ENCODE measurements at places on chromosomes 2 and 18. TPM values are rescaled to one million over a fixed set of nuclear protein-coding genes. Genes with fewer than 3 reads are reported as not detected.

DNA sequence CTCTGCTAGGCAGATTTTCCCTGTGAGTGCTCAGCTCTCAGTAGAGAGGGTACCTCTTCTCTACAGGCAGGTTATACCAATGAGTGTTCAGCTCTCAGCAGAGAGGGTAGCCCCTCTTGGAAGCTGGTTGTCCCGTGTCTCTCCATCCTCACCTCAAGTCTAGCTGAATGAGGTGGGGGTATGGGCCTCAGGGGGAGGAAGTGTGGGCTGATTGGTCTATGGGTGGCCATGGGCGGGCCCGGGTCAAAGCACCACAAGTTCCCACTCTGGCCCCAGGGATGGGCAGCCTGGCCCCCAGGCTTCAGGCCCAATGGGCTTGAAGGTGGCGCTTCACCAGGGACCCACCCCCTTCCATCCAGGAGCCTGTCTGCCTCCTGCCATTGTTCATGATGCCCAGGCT is 17.0 kb upstream of the MBD2 start:
- H3K36me3 ChIP-seq, result no peaks in the 10 kb centered on the region
- no peaks in the 10 kb centered on the region for H3K27me3 ChIP-seq

DNA sequence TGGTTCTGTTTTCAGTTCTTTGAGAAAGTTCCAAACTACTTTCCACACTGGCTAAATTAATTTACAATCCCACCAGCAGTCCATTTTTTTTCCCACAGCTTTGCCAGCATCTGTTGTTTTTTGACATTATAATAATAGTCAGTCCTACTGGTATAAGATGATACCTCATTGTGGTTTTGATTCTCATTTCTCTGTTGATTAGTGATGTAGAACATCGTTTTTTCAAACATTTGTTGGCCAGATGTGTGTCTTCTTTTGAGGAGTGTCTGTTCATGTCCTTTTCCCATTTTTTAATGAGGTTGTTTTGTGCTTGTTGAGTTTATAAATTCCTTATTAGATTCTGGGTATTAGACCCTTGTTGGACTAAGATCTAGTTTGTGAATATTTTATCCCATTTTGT is 376.8 kb upstream of the NT5C1B start:
- H3K4me3 ChIP-seq, result no peak overlapping the region
- no peaks in the 10 kb centered on the region for H3K27me3 ChIP-seq
- DNase-seq, result no peak
- no peak overlapping the region for H3K27ac ChIP-seq

DNA sequence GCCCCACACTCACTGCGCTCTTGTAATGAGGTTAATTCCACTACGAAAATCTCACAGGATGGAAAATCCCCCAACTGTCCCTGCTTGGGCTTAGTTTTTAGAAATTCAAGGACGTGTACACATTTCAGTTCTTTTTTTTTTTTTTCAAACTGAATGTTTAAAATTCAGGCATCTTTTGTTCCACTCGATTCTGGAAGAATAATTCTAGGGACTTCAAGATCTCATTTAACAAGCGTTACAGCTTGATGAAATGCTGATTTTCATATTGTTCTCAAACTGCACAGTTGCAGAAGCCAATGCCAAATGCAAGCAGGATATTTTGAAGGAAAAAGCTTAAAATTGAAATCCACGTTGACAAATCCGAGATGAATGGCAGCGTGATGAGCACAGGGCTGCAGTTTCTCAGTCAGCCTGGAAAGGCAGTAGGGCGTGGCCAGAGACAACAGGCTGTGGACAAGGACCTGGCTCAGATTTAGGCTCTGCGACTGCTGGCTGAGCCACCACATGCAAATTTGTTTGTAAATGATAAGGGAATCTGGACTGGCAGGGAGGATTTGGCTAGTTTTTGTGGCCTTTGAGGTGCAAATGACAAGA is 128.1 kb upstream of the MYCN start:
- H3K4me3 ChIP-seq, result no peak overlapping the region
- no peaks in the 10 kb centered on the region for H3K4me1 ChIP-seq
- H3K27ac ChIP-seq, result no peak overlapping the region
- no peaks in the 10 kb centered on the region for H3K27me3 ChIP-seq

DNA sequence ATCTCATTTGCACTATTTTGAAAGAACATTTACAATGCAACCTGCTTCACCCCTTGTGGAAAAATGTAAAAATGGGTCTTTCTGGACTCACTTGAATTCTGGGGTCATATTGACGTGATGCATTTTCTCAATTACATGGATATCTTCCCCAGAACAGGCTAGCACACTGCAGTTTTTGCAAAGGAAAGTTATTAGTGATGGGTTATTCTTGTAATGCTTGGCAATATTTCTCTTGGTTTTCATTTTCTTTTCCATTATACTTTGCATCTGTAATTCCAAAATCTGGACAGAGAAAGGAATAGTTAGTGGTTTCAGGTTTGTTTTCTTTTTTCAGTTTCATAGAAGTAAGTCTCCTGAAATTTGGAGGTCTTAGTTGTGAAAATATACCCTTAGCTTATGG is 24.8 kb upstream of the FAP start:
- no peaks in the 10 kb centered on the region for H3K27me3 ChIP-seq
- DNase-seq, result no peak
- peaks cover 58% of the 10 kb centered on the region for H3K36me3 ChIP-seq
- H3K4me1 ChIP-seq, result no peaks in the 10 kb centered on the region
- H3K27ac ChIP-seq, result no peak overlapping the region

GRCh38 chr2:175823002-175823706 is 178.9 kb downstream of the LNPK start:
- DNase-seq, result no peak
- no peak overlapping the region for H3K4me3 ChIP-seq
- H3K36me3 ChIP-seq, result no peaks in the 10 kb centered on the region
- H3K27me3 ChIP-seq, result no peaks in the 10 kb centered on the region

DNA sequence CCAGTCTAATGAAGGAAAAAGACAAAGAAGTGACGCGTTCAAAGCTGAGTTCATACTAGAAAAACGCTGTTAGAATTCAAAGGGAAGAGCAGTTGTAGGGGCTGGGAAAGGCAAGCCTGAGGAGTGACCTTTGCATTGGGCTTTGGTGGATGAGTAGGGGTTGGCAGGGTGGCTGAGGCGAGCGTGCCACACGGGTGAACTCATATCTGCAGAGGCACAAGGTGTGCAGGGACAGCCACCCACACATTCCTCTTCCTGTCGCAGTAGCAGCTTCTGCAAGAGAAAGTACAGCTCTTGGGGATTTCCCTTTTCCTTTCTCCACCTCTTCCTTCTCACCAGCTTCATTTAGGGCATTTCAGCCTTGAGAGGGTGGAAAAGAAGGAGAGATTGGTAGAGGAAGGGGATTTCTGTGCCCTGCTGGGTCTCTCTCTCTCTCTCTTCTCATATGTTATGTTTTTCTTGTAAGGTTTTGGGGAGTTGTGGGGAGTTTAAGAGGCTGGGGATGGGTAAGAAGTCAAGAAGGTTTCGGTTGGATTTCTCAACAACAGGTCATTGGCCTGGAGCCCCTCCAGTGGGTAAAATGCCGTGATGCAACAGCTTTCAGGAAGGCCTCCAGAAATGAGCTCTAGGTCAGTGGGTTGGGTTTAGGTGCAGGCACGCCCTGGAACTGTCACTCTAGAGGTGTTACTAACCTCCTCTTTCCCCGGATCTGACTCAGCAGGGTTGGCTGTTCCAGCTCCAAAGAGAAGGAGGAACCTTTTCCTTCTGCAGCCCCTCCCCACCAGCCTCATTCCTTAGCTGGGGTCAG is 40.1 kb downstream of the ODC1 start:
- no peak overlapping the region for H3K4me3 ChIP-seq
- H3K4me1 ChIP-seq, result peaks cover 68% of the 10 kb centered on the region
- H3K36me3 ChIP-seq, result no peaks in the 10 kb centered on the region
- H3K27me3 ChIP-seq, result no peaks in the 10 kb centered on the region

DNA sequence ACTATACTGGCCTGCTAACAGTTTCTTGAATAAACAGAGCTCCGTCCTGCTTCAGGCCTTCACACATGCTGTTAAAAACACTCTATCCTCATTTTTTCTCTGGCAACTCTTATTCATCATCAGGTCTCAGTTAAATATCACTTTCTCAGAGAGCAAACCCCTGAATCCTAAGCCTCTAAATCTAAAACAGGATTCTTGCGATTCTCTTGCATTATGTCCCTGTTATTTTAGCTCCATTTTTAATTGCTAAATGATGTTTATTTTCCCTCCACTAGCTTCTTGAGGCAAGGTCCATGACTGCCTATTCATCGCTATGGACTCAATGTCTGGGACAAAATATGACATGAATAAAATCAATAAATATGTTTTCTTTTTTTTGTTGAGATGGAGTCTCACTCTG is 190.7 kb upstream of the SMAD7 start:
- DNase-seq, result no peak
- no peaks in the 10 kb centered on the region for H3K27me3 ChIP-seq
- H3K27ac ChIP-seq, result no peak overlapping the region
- no peak overlapping the region for H3K4me3 ChIP-seq

DNA sequence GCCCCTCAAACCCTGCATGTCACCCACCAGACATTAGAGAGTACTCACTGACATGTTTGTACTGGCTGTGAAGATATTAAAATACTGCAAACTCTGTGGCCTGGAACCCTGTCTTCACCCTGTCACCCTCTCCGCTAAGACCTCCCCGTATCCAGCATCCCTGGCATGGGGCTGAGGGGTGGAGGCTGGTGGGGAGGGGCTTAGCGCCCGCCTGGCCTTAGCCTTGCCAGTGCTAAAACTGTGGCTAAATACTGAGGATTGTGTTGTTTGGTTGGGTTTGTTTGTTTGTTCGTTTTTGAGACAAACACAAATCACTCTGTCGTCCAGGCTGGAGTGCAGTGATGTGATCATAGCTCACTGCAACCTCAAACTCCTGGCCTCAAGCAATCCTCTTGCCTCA is 1.8 kb downstream of the PSTPIP2 start:
- DNase-seq, result no peak
- H3K36me3 ChIP-seq, result no peaks in the 10 kb centered on the region
- no peak overlapping the region for H3K27ac ChIP-seq
- H3K4me3 ChIP-seq, result no peak overlapping the region
- peaks cover 34% of the 10 kb centered on the region for H3K27me3 ChIP-seq

- no peak overlapping the region for H3K27ac ChIP-seq
- no peak for DNase-seq
- H3K27me3 ChIP-seq, result no peaks in the 10 kb centered on the region
- H3K4me1 ChIP-seq, result no peaks in the 10 kb centered on the region
- no peak overlapping the region for H3K4me3 ChIP-seq
- no peaks in the 10 kb centered on the region for H3K36me3 ChIP-seq
Observed at GRCh38 chr2:200744201-200744602, 67.5 kb upstream of the BZW1 start.

GRCh38 chr18:51767293-51767692 is 569.8 kb upstream of the MEX3C start:
- H3K27me3 ChIP-seq, result no peaks in the 10 kb centered on the region
- DNase-seq, result no peak
- no peaks in the 10 kb centered on the region for H3K36me3 ChIP-seq

- no peak overlapping the region for H3K4me3 ChIP-seq
- no peaks in the 10 kb centered on the region for H3K27me3 ChIP-seq
- no peak for DNase-seq
- no peak overlapping the region for H3K27ac ChIP-seq
Observed at GRCh38 chr2:173326806-173327205, 27.9 kb upstream of the CDCA7 start.

GRCh38 chr18:55334875-55335274 is 253.1 kb downstream of the TCF4 start:
- DNase-seq, result no peak
- H3K27ac ChIP-seq, result no peak overlapping the region
- H3K27me3 ChIP-seq, result no peaks in the 10 kb centered on the region
- peaks cover 26% of the 10 kb centered on the region for H3K4me1 ChIP-seq
- no peak overlapping the region for H3K4me3 ChIP-seq

DNA sequence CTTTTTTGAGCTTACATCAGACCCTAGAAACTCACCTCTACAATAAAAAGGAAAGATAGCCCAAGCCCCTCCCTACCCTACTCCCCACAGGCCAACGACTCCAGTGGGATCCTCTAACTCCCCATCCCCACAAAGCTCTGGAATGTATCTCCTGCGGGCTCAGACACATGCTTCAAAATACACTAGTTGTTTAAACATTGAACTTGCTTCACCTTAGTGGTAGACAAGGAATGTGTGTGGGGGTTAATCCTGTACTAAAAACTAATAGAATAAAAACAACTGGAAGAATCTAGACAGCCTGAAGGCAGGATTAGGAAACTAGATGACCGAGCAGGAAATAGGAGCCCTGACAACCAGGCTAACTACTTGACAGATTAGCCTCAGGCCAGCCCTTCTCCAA is 211.5 kb downstream of the SUCLG1 start:
- no peaks in the 10 kb centered on the region for H3K27me3 ChIP-seq
- DNase-seq, result no peak
- no peak overlapping the region for H3K4me3 ChIP-seq
- H3K36me3 ChIP-seq, result no peaks in the 10 kb centered on the region
- H3K4me1 ChIP-seq, result no peaks in the 10 kb centered on the region

GRCh38 chr18:24669502-24669901 is 209.1 kb downstream of the HRH4 start:
- no peaks in the 10 kb centered on the region for H3K27me3 ChIP-seq
- no peaks in the 10 kb centered on the region for H3K36me3 ChIP-seq
- no peak overlapping the region for H3K27ac ChIP-seq
- no peak for DNase-seq
- no peaks in the 10 kb centered on the region for H3K4me1 ChIP-seq

DNA sequence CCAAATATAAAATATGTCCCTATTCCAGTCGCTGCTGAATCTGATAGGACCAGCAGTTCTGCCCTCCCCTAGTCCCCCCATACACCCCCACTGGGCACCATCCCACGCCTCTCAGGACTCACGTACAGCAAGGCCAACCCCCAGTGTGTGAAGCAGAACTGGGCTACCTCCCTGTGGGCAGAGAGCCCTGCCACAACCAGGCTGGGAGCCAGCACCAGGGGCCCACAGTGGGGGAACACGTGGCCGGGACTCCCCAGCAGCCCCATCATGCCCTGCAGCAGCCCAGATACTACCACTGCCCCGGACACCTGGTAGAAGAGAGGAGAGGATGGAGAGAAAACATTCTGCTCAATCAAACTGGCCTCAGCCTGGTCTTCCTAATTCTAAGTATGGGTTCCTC is 1.3 kb downstream of the SLC23A3 start:
- H3K27me3 ChIP-seq, result no peaks in the 10 kb centered on the region
- DNase-seq, result peak; percentile 5
- H3K4me3 ChIP-seq, result no peak overlapping the region

The SGO2 gene
- 5.3 TPM for total RNA-seq

The CXCR1 gene
- 0.12 TPM for total RNA-seq

The GPR155 gene
- total RNA-seq, result 17.6 TPM

The TSPYL6 gene
- not detected for total RNA-seq

The ITSN2 gene
- total RNA-seq, result 200 TPM

The CRACDL gene
- total RNA-seq, result 0.07 TPM

The STARD6 gene
- not detected for total RNA-seq

The RIT2 gene
- total RNA-seq, result not detected
